T47D (cell line): ENCODE measurements at places on chromosomes 7 and 10.

- DNase-seq: no peak
Observed at GRCh38 chr7:22129166-22129565, 183.5 kb upstream of the CDCA7L start.

DNA sequence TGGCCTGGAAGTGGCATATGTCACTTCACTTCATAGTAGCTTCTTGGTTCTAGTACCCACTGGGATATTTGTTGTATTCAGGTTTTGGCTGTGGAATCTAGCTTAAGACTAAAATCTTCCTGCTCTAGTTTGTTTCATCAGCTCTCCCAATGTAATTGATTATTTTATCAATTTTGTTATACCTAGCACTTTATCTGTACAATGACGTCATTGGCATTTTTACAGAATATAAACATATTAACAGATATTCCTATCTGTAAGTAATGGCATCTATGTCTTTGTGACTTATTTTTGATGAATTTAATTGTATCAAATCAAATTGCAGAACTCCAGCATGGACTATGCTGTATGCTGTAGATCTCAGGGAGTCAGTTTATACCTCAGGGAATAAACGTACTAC lies 19.7 kb downstream of the KIAA1217 start:
- DNase-seq: no peak

GRCh38 chr7:22351878-22352277 lies 5.1 kb downstream of the RAPGEF5 start:
- DNase-seq: no peak

DNA sequence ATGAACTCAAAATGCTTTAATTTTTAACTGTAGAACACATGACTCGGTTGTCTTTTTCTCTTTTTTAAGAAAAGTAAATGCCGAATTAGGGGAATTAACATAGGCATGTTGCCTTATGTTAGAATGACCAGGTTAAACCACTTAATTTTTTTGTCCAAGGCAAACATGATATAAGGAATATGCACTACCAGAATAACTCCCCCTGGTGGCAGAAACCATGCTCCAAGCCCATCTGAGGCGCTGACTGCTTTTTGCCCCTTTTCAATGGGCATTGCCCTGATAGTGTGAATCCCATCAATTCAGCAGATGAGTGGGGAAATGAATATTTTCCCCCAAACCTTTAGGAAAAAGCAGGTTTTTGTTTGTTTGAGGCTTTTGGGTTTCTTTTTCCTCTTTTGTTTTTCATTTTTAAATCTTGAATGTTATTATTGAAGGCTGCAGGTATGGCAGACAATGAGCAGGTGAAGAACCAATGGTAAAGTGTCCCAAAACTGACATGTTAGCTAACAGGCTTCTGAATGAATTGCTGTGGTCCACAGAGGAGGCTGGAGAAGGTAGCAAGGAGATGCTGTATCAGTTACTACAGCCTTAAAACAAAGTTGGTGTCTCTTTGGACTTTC lies 284.3 kb downstream of the SORCS3 start:
- peak; percentile 60 for DNase-seq

DNA sequence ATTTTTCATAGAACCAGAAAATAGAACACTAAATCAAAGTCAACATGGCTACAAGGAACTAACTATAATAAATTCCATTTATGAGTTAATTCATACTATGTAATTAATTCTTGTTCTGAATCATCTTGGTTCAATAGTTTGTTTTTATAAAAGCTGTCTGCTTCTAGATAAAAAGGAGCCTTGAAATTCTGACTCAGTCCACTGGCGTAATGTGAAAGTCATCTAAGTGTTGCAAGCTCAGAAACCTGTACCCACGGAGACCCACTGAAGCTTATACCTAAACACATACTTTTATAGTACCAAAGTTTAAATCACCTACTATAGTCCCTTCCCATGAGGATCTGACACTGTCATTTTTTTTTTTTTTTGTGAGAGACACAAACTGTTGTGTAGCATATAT lies 489.4 kb downstream of the SEMA3D start:
- DNase-seq: no peak

DNA sequence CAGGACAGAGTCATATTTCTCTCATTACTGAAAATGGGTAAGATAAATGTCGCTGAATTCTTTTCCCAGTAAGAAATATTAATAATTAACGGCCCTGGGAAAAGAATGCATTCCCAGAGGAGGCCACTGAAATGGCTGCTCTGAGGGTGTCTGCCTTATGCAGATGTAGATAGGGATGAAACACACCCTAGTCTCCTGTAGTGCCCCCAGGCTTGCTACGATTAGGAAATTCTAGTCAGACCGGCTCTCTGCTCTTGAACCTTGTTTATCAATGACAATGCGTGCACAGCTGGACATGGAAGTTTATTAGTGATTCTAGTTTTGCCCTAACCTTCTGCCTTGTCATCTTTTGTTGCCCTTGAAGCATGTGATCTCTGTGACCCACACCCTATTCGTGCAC lies 291.1 kb downstream of the ZNF248 start:
- no peak for DNase-seq

- DNase-seq: no peak
Observed at GRCh38 chr7:96998333-96998732, 7.0 kb upstream of the DLX6 start.

GRCh38 chr10:110792476-110793125 lies 79.1 kb upstream of the PDCD4 start:
- DNase-seq: no peak

- no peak for DNase-seq
Observed at GRCh38 chr7:41475801-41476459, 227.0 kb downstream of the INHBA start.

- DNase-seq: no peak
Observed at GRCh38 chr7:139743967-139744767, 33.6 kb downstream of the HIPK2 start.

- no peak for DNase-seq
Observed at GRCh38 chr7:55509322-55509721, 63.0 kb downstream of the VOPP1 start.

- peak; percentile 9 for DNase-seq
Observed at GRCh38 chr7:31775556-31775955, 88.5 kb downstream of the PPP1R17 start.

- DNase-seq: peak; percentile 62
Observed at GRCh38 chr10:66180581-66181318, 745.1 kb upstream of the LRRTM3 start.

DNA sequence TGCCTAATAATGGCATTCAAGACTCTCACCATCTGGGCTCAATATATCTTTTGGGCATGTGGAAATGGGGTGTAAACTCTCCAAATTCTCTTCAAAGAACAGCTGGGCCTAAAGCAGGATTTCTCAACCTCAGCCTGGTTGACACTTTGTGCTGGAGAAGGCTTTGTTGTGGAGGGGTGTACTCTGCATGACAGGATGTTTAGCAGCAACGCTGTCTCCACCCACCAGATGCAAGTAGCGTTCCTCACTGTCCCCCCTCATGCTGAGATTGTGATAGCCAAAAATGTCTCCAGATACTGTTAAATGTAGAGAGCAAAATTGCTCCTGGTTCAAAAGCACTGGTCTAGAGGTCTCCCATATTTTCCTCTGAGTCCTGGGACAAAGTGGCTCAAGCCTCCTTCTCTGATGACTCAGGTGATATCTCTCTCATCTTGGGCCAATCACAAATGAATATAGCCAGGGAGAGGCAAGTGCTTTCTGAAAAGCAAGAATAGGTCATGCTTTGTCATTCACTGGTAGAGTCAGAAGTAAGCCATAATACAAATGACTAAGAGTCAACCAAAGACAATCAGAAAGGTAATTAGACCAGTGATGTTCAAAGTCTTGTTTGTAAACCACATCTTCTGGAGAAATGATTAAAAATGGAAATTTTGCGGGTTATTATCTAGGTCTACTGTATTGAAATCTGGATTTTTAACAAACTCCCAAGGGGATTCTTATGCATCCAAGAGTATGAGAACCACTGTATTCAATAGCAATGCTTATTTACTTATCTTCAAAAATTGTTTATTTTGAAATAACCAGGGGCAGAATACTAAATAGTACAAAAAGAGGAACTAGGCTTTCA lies 330.8 kb downstream of the PTEN start:
- DNase-seq: peak; percentile 25

GRCh38 chr10:118444069-118444468 lies 101.9 kb upstream of the FAM204A start:
- DNase-seq: no peak

DNA sequence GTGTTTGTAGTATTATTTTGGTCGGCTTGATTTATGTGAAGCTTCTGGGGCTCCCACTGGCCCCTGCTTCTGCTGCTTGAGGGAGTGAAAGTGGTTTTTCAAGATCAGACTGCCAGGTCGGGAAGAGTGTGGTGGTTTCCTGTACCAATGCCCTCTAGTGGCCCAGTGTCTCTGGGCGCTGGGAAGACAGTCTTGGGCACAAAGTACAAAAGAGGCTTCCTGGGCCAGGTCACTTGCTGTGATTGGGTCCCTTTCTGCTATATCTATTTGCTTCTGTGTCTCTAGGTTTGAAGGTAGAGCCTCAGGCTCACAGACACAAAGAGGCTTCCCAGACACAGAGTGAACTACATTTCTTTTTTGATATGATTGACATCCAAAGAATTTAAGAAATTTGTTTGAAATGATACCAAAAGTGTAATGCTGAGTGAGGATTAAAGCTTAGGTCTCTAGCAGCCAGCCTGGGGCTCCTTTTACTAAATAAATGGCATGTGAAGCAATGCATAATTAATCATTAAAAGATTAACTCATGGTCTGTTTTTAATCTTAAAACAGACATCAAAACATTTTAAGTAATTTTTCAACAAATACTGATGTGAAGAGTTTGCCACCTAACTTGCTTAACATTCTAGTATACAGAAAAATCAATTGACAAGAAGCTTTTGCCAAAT lies 36.3 kb downstream of the ABCB1 start:
- peak; percentile 76 for DNase-seq

DNA sequence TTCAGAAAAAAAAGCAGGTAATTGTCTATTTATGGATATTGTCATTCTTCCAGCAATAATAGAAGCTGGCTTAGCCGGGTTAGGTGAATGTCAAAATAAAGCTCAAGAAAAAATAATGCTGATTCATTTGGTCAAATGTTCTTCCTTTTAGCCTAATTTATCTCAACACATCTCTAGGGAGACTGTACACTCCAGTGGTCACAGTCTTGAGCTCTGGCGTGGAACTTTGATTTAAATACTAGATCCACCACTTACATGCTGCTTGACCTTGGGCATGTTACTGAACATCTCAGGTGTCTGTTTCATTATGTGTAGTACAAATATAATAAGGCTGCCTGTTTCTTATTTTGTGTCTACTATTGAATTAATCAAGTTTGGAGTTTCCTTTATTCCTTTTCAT lies 22.0 kb downstream of the PRTFDC1 start:
- DNase-seq: no peak

DNA sequence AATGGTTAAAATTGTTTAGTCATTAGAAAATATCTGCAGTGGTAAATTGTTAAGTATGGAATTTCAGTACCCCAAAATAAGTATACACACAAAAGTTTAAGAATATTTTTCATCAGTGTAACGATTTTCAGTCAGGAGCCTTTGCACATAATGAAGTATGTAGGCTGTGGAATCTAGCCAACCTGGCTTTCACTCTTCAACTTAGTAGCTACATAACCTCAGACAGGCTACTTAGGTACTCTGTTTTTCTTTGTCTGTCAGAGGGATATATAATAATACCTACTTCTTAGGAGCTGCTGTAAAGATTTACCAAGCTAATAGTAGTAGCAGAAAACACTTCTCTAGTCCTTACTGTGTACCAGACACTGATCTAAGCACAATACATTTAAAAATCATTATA lies 137.5 kb downstream of the ZEB1 start:
- no peak for DNase-seq

DNA sequence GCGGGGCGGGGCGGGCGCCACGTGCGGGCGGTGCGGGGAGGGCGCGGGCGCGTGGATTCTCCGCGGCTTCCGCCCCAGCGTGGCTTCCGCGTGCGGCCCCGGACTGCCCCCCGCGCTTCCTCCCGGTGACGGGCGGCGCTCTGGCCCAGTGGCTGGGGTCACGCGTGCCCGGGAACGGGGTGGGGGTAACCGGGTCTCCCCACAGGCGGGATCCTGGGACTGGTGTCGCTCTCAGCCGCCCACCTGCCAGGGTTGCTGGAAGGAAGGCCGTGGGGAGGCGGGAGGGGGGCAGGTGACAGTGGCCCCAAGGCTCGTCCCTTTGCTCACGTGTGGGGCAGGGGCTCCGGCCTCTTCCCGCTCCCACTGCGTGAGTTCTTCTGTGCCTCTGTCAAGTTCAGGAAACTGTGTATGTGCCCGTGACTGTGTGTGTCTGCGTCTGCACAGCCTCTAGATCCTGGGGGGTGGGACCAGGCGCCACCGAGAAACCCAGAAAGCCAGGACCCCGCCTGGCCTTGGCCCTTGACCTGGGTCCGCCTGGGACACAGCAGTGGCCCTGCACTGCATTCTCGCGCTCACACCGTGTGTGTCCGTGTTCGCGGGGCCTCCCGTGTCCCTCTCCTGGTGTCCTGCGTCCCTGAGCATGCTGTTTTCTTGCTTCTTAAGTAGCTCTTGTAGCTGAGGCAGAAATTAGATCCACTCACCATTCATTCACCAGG lies 919 bp downstream of the MAFK start:
- no peak for DNase-seq

- no peak for DNase-seq
Observed at GRCh38 chr7:73828972-73829371, 1.8 kb upstream of the CLDN4 start.

DNA sequence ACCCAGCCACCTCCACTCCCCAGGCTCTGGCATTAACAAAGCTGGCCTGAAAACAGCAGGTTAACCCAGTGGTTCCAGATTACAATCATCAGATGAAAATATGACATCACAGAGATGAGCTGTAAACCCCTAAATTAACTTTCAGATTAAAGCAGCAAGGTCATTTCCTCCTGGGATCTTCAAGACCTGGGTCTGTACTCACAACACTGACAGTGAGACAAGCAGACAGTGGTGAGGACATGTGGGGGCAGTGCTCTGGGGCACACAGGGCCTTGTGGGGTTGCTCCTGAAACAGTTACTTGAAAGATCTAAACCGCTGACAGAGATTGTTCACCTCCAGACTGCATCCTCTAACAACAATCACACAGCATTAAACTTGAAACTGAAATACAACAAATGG lies 134.1 kb downstream of the ZNF438 start:
- DNase-seq: no peak

DNA sequence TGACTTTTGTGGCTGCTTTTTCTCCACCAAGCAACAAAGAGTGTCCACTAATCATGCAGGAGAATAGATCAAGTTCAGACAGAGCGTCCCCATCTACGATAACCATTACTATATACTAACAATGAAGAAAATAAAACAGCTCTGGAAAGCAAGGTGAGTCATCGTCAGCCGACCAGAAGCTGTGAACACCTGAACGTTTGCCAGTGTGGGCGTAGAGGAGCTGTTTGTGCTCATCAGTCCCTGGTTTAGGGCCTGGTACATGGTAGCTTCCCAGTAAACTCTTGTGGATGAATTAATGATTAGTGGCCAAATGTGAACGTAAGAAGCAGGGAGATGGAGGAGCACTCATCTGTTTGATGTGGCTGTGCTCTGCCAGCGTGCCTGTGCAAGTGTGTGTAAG lies 180.7 kb downstream of the EVX1 start:
- DNase-seq: peak; percentile 26

- no peak for DNase-seq
Observed at GRCh38 chr10:80104066-80104926, 25.8 kb downstream of the TMEM254 start.
